ENCODE measurements at places on chromosomes 2 and 18.

- DNase-seq = no peak
Measured at GRCh38 chr18:44589693-44590355, 90.9 kb upstream of the SETBP1 start.

DNA sequence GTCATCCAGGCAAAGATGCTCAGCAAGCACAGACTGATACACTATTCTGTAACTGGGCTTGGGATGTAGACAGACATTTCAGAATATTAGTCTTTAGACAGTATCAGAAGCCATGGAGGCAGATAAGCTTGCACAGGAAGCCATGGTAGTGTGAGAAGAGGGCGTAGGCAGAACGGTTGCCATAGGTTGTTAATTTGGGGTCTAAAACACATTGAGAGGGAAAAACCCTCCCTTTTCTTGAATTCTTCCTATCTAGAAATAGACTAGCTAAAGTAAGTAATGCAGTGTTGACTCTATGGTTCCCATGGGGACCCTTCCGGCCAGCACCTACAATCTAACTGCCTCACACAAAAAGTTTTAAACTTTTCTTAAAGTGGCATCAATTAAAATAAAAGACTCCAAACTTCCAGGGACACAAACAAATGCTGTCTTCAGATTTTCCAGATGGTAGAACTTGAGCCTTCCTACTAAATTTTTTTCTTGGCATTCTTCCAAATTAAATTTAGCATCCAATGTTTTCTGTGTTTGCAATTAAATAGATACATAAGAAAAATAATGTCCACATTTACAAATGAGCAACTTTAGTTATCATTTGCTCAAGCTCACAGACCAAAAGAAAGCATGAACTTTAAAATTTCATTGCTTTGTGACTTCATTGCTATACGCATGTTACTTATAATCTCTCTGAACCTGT is 1.9 kb downstream of the PRKRA start:
- no peak for DNase-seq

GRCh38 chr2:189534854-189535832 is 45.4 kb downstream of the SLC40A1 start:
- DNase-seq = no peak

- no peak for DNase-seq
Measured at GRCh38 chr2:170675701-170676100, 39.4 kb upstream of the SP5 start.

GRCh38 chr2:145558617-145559350 is 1038.9 kb upstream of the ZEB2 start:
- DNase-seq = no peak
